ENCODE measurements at places on chromosomes 1 and 21.

- DNase-seq: peak; percentile 63
Observed at GRCh38 chr1:112904071-112904830, 51.7 kb downstream of the SLC16A1 start.

DNA sequence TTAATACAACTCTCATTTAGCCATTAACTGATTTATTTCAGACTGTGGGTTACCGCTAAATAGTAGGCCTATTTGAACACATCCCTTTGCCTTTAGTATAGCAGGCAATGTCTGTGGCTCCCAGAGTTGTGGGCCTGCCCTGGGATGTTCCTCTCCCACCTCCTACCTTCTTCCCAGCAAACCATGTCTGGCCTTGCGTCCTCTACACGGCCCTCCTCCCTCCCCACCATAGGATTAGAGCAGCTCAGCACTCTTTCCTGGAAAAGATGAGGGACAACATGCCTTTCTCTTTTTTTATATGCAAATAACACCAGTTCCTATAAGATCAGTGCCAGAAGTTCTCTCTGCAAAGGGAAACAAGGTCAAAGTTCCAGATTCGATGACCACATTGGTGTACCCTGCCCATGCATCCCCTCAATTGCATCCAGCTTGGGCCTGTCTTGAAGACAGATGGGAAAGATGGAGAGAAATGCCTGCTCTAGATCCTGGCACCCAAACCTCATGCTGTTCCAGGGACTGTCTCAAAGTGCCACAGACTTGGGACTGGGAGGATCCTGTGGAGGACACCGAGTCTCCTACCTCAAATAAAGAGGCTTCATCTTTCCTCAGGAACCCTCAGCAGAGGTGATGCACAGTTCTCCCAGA is 57.2 kb downstream of the CD46 start:
- no peak for DNase-seq

DNA sequence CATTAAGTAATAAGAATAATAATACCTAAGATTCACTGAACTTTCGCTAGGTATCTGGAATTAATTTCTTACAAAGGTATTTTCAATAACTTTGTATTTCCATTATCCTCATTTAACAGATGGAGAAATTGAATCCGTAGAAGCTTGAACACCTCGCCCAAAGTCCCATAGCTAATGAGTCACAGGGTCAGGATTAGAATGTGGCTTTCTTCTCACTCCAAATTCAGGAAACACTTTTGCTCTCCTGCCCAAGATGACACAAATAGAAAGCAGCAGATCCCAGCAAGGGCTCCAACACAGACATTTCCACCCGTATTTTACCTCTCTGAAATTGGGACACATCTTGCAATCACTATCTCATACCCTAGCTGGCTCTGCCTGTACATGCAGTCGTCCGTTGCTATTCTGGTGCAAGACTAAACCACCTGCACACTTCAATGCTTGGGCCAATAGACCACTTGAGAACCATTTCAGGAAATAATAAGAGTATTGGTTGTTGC is 125.9 kb upstream of the GREM2 start:
- DNase-seq: no peak

DNA sequence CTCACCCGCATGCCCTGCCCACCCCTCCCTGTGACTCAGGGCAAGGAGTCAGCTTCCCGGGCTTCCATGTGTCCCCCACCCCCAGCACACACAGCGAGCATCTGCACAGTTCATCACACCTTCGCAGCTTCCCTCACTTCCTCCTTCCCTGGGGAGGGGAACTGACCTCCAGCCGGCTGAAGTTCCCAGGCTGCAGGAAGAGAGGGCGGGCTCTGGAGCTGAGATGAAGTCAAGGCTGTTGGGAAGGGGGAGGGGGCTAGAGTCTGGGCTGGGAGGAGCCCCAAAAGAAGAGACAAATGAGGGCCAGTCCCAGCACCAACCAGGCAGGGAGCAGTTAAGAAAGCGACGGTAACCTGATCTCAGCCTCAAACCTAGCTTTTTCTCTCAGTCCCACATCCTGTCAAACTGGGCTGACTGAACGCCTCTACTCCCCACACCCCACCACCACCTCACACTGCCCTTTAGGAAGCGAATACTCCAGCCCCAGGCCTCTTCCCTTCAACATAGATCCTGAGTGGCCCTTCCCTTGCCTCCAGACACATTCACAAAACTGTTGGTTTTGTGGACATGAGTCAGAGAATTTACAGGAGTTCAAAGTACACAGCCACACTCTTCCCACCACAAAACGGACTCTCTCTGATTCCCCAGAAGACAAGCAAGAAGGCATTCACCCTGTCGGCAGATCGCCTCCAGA is 1.8 kb downstream of the RHOC start:
- DNase-seq: peak; percentile 97

GRCh38 chr1:17569200-17570139 is 30.0 kb downstream of the ARHGEF10L start:
- peak; percentile 82 for DNase-seq

DNA sequence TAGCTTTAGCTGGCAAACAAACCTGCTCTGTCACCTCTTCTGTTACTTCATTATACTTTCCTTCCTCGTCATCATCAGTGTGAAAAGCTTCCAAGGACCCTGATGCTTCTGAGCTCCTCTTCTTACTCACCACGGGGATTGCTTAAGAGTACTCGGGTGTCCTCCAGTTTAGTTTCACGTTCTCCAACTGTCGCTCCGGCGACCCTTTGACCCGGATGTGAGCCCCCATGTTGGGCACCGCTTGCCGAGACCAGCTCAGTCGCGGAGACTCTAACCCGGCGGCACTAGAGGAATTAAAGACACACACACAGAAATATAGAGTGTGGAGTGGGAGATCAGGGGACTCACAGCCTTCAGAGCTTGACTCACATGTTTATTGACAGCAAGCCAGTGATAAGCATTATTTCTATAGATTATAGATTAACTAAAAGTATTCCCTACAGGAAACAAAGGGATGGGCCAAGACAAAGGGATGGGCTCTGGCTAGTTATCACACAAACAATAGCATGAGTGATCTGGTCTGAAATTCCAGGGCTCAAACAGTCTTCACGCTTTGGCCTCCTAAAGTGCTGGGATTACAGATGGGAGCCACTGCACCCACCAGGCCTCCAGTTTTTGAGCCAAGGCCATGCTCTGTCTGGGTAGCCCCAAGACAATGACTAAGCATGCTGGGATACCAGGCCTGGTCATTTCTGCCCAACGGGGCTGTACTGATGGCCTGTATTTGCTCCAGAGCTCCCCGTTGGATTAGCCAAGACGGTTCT is 30.1 kb upstream of the ENO1 start:
- no peak for DNase-seq

DNA sequence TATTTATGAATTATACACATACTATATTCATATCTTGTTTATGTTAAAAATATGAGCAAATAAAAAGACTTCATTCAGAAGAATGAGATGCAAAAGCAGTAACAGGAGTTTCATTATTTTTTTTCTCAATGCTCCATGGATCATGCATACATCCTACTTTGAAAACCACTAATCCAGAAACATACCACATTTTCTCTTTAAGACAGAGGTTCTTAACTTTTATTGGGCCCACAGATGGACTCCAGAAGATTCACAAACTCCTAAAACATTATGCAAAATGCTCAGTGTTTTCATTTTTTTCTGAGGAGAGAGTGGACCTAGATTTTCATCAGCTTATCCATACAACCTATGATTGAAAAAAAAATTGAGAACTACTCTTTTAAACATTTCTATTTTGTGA is 227.8 kb downstream of the DNM3 start:
- DNase-seq: no peak

- DNase-seq: no peak
Observed at GRCh38 chr21:39645331-39645730, 32.6 kb downstream of the B3GALT5 start.

GRCh38 chr1:104720741-104721140 is 971.0 kb downstream of the AMY1C start:
- no peak for DNase-seq

GRCh38 chr1:224707843-224708725 is 92.0 kb downstream of the CNIH3 start:
- DNase-seq: peak; percentile 75

- no peak for DNase-seq
Observed at GRCh38 chr1:57620605-57621004, 196.7 kb upstream of the DAB1 start.

DNA sequence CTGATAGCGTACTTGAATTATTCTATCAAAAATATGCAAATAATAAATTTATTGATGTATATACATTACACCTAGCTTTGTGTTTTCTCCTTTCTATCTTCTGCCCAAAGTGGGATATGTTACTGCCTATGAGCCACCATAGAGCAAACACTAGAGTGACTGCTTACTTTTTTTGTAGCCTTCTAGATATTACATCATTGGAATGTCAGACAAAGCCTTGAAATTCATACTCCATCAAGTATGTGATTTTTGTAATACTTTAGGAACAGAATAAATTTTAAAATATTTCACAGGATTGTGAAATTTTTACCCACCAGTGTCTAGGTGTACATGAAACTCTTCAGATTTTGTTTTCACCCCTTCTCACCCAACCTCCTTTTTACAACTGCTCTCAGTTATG is 787.6 kb downstream of the USP25 start:
- peak; percentile 15 for DNase-seq

DNA sequence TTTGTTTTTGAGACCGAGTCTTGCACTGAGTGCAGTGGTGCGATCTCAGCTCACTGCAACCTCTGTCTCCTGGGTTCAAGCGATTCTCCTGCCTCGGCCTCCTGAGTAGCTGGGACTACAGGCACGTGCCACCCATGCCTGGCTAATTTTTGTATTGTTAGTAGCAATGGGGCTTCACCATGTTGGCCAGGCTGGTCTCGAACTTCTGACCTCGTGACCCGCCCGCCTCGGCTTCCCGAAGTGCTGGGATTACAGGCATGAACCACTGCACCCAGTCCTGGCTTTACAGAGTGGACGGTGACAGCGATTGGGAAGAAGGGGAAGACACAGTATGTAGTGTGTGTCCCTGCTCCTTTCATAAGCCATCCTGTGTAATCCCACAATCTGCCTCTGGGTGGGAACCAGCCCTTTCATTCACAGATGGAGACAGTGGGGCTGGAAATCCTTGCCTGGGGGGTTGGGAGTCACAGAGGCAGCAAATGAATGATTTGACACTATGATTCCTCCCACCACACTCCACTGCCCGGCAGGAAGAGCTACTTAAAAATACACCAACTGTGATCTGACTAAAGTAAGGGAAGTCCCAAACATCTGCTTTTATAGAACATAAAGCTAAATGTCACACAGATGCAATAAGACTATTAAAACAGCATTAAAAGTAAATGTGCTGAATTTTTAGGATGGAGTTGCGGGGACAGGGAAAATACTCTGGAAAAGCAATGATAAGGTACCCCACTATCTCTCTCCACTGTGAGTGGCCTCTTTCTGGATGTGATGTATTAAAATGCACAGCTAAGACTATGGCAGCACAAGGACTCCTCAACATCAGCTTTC is 4.5 kb downstream of the PARP1 start:
- DNase-seq: peak; percentile 9

- DNase-seq: no peak
Observed at GRCh38 chr1:116537040-116537831, 33.6 kb downstream of the CD58 start.

DNA sequence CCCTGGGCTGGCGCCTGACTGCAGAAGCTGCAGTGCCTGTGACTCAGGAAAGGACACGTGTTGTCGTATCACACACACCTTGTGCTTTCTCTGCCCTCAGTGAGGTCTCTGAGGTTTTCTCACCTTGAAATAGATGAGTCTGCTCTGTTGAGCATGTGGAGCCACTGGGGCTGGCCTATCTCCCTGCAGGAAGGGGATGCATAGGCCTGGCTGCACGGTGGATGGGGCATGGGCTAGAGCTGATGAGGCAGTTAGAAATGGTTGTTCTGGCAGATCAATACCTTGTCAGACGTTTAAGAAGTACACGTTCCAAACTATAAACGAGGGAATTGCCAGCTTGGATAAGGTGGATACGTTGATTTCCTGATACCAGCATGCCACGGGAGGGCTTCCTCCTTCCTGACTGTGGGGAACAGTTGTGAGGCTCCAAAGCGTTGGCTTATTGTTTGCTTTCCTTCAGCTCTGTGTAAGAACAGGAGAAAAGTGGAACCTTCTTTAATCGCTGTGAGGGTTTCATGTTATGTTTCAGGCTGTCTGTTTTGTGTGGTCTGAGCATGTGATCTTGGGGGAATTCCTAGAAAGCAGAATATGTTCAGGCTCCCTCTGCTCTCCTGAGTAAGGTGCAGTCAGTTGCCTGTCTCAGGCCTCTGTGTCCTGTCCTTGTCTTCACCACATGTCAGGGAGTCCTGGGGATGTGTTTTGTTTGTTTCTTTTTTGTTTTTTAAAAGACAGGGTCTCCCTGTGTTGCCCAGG is 44.8 kb downstream of the PCNT start:
- DNase-seq: no peak

GRCh38 chr21:34034369-34035014 is 38.9 kb upstream of the MRPS6 start:
- DNase-seq: no peak

DNA sequence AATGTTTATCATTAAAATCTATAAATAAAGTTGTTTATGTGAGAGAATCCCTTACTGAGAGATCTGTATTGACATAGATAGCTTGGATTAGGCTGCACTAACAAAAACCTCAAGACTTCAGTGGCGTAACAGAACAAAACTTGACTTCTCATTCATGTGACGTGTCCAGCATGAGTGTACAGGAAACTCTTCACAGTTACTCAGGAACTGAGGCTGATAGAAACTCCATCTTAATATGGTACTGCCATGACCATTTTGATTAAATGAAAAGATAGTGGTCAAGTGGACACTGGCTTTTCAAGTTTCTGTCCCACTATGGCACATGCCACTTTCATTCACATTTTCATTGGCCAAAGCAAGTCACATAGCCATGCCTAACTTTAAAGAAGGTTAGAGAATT is 3.7 kb downstream of the ST3GAL3 start:
- peak; percentile 78 for DNase-seq

DNA sequence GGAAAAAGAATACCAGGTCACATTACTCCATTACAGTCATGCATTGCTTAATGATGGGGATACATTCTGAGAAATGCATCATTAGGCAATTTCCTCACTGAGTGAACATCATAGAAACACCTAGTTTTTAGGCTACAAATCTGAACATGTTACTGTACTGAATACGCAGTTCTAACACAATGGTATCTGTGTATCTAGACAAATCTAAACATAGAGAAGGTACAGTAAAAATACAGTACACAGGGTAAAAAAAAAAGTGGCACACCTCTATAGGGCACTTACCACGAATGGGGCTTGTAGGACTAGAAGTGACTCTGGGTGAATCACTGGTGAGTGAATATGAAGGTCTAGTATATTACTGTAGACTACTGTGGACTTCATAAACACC is 115.7 kb downstream of the AKT3 start:
- DNase-seq: no peak
